Uterus (tissue), 4 donors: ENCODE measurements at places on chromosomes 12 and 14.

DNA sequence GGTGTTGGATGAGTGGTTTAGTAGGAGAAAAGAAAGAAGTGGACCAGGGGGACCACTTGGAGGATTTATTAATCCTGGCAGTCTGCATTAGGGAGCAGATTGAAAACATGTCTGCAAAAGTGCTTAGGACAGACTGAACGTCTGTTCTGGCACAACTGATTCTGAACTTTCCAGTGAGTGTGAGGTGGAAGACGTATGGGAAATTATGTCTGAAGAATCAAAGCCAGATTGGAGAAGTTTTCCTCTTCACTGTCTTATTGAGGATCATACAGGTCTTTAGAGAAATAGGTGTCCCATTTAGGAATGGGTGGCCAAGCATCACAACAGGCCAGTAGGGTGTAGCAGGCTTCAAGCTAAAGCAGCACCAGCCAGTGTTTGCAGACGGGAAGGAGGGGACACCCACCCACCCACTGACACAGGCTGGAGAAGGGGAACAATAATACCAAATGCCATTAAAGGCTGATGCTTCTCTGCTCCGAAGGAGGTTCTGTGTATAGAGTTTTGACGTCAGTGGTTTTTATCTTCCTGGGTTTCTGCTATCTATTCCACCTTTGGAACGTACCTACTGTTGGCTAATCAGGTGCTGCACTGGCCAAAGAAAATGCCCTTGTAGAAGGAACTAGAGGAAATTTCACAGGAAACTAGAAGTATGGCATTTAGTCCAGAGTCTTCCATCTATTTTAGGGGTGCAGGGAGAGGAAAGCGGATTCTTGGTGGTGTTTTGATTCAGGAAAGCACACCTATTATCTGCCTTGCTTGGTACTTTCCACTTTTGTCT lies 1.8 kb downstream of the SRRM4 start:
- no peak for DNase-seq

DNA sequence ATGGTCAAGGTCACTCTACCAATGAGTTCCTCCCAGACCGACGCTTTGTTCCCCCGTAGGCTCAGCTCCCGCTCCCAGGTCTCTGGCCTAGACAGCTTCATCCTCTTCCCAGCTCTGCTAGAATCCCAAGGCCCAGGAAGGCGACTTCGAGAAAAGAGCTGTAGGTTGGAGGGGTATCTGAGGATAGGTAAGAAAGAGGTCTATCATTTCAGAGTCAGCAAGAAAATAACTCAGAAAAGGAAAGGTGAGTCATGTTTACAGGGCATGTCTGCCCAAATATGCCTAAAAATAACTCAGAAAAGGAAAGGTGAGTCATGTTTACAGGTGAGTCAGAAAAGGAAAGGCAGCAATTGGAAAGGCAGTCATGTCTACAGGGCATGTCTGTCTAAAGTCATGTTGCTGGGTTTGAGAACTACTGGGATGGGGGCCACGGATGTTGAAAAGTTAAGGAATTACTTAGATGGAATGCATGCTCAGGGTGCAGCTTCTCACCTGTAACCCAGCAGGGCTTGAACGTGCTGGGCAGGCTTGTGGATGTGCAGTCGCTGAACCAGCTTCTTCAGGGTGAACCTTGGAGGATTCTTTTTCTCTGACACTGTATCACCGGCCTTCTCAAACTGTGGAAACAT lies 12.2 kb downstream of the TEP1 start:
- no peak for DNase-seq

DNA sequence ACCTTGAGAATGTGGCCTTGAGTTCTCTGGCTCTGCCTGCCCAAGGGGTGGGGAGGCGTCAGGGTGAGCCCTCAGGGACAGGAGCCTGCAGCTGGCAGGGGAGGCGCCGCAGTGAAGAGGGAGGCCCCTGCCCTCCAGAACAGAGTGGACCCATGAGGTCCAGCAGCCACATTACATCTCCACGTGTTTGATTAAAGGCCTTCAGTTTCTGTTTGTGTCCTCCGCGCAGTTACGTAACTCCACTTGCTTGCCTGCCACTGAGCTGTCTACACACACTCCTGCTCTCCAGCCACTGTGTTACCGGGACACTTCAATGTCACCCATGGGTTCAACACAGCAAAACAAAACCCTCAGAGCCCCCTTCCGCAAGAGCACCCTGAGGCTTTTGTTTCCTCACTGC lies 70.4 kb downstream of the CHGA start:
- DNase-seq: no peak

DNA sequence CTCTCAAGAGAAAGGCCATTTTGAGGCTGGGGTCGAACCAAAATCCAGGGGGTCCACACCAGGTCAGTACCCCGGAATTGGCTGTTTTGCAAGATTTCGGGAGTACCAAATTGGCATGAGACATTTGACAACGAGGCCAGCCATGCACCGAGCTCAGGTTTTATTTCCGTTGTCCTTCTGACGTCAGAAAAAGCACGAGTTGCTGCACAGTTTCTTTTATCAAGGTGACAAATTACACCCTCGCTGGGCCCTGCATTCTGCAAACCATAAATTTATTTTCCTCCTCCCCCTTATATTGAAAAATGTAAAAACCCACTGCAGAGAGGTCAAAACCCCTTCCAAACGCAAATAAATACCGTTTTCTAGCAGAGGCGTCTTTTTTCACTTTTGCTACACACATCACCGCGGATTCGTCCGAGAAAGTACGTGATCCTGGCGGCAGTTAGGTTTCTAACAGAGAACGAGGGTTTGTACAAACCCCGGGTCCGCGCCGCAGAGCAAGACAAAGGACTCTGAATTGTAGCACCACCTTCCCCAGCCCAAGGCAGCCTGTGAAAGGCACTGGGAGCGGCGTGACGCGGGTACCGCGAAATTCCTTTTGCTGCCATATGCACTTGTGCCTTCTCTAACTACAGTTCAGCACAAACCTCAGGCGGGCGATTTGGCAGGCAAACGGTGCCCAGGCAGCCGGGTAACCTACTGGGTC lies 1.8 kb downstream of the SLC38A1 start:
- DNase-seq: peak; percentile 46

GRCh38 chr12:34391771-34392581 lies 369.7 kb downstream of the ALG10 start:
- no peak for DNase-seq

DNA sequence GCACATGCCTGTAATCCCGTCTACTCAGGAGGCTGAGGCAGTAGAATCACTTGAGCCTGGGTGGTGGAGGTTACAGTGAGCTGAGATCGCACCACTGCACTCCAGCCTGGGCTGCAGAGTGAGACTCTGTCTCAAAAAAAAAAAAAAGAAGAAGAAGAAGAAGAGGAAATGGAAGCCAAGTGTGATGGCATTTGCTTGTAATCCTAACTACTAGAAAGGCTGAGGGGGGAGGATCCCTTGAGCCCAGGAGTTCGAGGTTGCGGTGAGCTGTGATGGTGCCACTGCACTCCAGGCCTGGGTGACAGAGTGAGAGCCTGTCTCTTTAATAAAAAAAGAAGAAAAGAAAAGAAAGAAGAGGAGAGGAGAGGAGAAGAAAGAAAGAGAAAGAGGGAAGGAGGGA lies 52.1 kb downstream of the LGMN start:
- DNase-seq: no peak

GRCh38 chr12:57243521-57244311 lies 7.3 kb downstream of the STAC3 start:
- DNase-seq: peak; percentile 65

DNA sequence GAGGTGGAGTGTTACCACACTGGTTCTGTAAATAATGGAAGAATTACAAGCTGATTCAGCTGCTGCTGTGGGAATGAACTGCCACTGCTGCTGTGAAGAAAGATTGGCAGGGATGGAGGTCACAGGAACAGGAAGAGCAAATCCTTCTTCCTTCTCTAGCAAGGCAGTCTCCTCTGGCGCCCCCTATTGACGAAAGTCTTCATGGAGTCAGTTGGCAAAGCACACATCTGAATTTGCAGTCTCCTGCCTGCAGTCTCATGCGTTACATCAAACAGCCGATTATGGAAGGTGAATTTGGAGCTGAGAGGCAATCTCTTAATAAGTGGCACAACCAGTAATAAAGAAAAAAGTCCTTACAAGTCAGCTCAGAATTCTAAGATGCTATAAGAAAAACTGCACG lies 106.0 kb upstream of the TMTC1 start:
- peak; percentile 18 for DNase-seq

DNA sequence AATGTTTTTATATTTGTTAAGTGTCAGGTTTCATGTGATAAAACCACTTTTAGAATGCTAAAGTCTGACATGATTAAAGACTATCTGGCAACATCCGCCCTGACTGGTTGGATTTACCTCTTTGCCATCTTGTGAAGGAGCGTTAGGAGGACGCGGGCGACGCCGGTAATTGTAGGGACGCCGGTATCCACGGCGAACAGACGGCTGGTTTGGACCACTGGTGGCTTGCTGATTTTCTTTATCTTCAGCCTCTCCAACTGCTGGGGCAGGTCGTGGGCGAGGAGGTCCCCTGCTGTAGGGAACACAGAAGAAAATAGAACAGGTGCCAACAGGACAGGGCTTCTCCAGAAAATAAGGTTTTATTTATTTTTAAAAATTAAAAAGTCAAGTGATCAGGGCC lies 21.3 kb downstream of the YBX3 start:
- no peak for DNase-seq

DNA sequence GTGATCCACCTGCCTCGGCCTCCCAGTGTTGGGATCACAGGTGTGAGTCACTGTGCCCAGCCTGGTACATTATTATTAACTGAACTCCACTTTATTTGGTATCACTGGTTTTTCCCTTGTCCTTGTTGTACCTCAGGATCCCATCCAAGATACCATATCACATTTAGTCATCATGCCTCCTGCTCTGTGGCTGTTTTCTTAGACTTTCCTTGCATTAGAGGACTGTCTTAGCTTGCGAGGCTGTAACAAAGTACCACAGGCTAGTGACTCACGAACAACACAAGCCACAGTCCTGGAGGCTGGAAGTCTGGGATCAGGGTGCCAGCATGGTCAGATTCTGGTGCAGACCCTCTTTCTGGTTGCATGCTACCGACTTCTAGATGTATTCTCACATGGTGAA lies 12.2 kb downstream of the KLC1 start:
- no peak for DNase-seq

DNA sequence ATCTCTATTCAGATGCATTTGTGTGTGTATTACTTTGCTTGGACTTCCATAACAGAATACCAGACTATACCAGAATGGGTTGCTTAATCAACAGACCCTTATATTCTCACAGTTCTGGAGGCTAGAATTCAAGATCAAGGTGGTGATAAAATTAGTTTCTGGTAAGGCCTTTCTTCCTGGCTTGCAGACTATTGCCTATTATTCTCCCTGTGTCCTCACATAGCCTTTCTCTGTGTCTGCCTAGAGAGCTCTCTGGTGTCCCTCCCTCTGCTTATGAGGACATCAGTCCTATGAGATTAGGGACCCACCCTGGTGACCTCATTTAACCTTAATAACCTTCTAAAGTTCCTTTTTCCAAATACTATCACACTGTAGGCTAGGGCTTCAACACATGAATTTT lies 106.0 kb downstream of the FAR2 start:
- DNase-seq: no peak

GRCh38 chr12:108616941-108617858 lies 16.5 kb downstream of the SELPLG start:
- DNase-seq: no peak

DNA sequence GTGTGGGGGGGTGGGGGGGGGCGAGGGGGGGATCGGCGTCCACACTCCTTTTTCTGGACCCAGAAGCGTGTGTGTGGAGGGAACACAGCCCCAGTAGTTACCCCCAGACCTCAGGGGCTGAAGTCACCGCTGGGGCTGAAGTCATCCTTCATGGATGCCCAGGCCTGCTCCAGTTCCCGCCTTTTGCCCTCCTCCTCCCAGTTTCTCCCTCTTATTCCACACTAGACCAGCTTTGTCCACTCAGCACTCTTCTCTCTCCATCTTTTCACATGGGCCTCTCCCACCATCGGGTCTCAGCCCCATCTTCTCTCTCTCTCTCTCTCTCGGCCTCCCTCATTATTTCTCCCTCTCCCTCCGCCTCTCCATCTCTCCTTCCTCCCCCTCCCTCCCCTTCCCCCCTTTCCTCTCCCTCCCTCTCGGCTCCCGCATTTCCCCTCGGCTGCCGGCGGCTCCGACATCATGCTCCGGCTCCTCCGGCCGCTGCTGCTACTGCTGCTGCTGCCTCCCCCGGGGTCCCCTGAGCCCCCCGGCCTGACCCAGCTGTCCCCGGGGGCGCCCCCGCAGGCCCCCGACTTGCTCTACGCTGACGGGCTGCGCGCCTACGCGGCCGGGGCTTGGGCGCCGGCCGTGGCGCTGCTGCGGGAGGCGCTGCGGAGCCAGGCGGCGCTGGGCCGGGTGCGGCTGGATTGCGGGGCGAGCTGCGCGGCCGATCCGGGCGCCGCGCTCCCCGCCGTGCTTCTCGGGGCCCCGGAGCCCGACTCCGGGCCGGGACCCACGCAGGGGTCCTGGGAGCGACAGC lies at the start of gene P3H3:
Gene P3H3, plus strand, starts transcription at position 426 of the 799 bp plus-strand sequence. Its CDS starts 34 bp downstream, at position 460.
- DNase-seq: peak; percentile 69

DNA sequence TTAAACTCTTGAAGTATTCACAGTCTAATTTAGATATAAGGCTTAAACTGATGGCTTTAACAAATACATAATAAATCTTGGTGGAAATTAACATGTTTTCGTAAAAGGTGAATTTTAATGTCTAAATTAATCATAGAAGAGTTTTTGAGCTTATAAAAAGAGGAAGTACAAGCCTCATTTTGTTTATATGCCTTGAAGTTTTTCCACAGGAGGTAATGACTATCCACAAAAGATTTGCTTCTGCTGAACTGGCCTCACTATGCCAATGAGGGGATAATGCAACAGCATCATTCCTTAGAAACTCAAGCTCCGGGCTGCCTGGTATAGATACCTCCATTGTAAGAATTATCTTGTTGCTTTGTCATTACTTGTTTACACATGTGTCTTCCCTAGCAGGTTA lies 175.6 kb downstream of the DUSP6 start:
- no peak for DNase-seq

DNA sequence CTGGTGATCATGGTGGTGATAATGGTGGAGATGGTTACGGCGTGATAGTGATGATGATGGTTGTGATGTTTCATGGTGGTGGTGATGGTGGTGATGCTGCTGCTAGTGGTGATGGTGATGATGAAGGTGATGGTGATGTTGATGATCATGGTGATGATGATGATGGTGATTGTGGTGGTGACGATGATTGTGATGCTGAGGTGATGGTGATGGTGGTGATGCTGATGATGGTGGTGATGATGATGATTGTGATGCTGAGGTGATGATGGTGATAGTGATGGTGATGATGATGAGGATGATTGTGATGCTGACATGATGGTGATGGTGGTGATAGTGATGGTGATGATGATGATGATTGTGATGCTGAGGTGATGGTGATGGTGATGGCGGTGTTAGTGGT lies 113.2 kb upstream of the EVL start:
- no peak for DNase-seq

GRCh38 chr12:115149685-115150378 lies 465.9 kb upstream of the TBX3 start:
- no peak for DNase-seq

DNA sequence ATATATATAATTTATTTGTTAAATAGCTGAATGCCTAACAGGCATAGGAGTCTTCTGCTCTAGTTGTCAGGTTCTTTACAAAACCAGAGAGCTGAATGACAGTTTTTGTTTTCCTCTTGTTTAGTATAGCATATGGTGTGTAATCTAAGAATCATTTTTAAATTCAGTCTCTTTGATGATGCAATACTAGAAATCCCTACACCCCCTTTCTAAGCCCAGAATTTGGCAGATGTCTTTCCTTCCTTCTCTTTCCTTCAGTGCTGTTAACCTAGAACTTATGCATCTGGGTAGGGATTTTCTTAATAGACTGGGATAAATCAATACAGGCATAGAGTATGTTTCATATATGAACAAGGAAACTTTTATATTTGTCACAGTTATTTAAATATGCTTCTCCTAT lies 198.1 kb downstream of the KCNH5 start:
- DNase-seq: no peak
